ENCODE measurements at places on chromosomes 12 and 14. TPM values are rescaled to one million over a fixed set of nuclear protein-coding genes. Genes with fewer than 3 reads are reported as not detected.

DNA sequence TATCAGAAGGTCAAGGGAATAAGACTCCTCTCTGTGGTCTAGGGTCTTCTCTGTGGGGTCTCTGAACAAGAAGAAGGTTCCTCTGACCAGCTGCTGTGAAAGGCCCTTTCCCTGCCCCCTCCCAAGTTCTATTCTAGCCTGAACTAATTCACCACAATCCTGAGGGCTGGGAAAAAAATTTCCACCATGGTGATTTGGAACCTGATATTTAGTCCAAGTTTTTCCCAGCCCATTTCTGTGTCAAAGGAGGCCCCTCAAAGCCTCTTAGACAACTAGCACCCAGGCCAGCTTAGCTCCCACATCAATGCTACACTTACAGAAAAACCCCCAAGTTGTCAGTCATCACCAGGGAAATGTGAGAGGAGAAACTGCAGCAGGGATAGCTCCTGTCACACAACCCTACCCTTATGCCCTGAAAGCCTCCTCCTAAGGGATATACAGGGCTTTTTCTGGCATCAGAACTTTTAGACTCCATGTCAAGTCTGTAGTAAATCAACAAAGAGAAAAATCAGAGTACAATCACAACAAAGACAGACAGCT is 4.5 kb downstream of the FMNL3 start:
- DNase-seq, result no peak

DNA sequence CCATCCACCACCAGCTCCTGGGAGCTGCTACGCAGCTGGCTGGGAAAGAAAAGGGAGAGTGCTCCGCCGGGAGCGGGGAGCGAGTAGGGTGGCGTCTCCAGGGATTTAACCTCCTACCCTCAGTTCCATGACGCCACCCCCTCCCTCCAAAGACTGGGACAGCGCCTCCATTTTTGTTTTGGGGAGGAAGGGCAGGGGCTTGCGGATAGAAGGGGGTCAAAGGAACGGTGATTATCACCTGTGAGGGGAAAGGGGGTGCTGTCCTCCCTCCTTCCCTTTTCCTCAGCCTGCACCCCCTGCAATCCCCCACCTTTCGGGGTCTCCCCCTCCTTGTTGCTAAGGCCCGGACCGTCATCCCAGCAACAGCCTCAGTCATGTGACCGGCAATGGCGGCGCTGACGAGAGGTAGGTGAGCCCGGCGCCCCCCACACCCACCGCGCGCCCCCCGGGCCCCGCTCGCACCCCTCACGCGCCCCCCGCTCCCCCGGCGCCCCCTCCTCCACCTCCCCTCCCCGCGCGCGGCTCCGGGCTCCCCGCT is at the start of gene DTX3:
Gene DTX3, plus strand, starts transcription at position 371 of the 538 bp plus-strand sequence. CDS start 1,694 bp downstream, outside the sequence.
- no peak for DNase-seq

DNA sequence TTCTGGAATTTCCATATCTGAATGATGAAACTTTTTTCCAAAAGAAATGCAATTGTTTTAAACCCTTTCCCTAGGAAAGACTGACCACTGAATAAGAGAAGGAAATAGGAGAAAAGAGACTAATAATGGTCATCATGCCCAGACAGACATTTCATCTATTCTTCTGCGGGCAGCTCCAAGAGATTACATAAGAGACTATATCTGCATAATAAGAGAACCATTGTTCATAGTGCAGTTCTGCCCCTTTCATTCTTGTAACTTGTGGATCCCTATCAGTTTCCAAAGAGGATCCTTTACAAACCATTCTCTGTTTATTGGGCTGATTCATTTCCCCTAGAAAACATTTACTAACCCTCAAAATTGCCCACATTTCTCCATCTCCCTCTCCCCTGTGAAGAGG is 197.8 kb downstream of the FSCB start:
- DNase-seq, result no peak

DNA sequence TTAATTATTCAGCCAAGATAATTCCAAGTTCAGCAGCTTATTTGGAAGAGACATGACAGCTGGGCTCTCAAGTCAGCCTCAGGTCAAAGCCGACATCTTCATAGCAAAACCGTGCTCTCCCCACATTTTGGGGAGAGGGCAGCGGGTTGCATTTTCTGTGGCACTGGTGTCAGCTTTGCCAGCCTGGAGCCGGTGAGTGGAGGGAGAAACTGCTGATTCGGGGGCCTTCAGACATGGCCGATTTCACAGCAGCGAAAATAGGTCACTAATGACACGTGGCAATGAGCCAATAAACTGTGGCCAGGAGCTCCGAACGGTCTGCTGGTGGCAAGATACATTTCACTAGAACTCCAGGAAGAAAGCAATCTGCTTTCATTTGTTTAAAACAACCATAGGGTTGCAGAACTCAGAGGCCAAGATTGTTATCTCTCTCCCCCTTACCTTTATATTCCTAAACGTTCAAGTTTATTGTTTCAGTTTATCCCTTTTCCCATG is 173.2 kb downstream of the CAND1 start:
- DNase-seq, result peak; percentile 41

DNA sequence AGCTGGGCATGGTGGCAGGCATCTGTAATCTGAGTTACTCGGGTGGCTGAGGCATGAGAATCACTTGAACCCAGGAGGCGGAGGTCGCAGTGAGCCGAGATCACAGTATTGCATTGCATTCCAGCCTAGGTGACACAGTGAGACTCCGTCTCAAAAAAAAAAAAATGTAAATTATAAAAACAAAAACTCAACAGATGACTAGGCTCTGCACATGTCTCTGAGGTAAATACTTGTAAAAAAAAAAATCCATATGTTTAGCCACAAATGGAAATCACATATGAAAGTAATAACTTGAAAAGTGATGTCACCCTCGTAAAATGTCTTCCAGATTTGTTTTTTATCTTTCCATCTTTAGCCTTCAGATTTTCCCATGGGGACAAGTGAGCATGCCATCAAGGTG is 85.0 kb downstream of the KICS2 start:
- DNase-seq, result no peak

- DNase-seq, result no peak
Measured at GRCh38 chr12:75994069-75994740, 37.4 kb downstream of the PHLDA1 start.

Gene RNASE11
- total RNA-seq, result not detected

GRCh38 chr12:126432780-126433179 is 1367.5 kb downstream of the AACS start:
- no peak for DNase-seq

Gene C14orf132
- total RNA-seq, result 8.1 TPM

- no peak for DNase-seq
Measured at GRCh38 chr14:104315625-104316024, 177.2 kb downstream of the KIF26A start.

DNA sequence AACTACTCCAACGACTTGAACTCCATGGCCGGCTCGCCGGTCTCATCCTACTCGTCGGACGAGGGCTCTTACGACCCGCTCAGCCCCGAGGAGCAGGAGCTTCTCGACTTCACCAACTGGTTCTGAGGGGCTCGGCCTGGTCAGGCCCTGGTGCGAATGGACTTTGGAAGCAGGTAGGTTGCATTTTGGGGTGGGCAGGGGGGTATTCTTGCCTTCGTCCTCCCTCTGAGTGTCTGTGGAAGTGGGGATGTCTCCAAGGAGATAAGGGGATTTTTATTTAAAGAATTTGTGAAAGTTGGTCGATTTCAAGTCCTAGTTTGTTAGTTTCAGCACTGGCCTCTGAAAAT is 1.3 kb downstream of the ASCL1 start:
- no peak for DNase-seq

GRCh38 chr12:27335364-27336281 is 3.0 kb downstream of the BMAL2 start:
- no peak for DNase-seq

Gene ASCL1
- not detected for total RNA-seq

Gene PRH2
- 1.0 TPM for total RNA-seq

Gene KIF26A
- under 0.01 TPM for total RNA-seq

DNA sequence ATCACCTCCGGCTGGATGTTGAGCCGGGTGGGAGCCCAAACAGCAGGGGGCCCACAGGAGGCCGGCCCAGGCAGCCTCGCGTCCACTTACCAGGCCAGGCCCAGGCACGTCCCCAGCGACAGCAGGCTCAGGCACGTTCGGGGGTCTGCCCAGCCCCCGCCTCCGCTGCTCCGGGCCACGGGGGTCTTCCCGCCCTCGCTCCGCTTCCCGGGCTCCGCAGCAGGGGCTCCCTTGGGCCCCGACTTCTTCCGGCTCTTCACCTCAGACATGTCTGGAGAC is 216 bp downstream of the IKBIP start:
- DNase-seq, result no peak

Gene ADAM21
- 1.3 TPM for total RNA-seq

Gene MYF6
- 29.3 TPM for total RNA-seq

- peak; percentile 67 for DNase-seq
Measured at GRCh38 chr12:75661908-75662307, 150.5 kb upstream of the KRR1 start.

- DNase-seq, result no peak
Measured at GRCh38 chr12:72276181-72276805, 4.1 kb downstream of the TRHDE start.

DNA sequence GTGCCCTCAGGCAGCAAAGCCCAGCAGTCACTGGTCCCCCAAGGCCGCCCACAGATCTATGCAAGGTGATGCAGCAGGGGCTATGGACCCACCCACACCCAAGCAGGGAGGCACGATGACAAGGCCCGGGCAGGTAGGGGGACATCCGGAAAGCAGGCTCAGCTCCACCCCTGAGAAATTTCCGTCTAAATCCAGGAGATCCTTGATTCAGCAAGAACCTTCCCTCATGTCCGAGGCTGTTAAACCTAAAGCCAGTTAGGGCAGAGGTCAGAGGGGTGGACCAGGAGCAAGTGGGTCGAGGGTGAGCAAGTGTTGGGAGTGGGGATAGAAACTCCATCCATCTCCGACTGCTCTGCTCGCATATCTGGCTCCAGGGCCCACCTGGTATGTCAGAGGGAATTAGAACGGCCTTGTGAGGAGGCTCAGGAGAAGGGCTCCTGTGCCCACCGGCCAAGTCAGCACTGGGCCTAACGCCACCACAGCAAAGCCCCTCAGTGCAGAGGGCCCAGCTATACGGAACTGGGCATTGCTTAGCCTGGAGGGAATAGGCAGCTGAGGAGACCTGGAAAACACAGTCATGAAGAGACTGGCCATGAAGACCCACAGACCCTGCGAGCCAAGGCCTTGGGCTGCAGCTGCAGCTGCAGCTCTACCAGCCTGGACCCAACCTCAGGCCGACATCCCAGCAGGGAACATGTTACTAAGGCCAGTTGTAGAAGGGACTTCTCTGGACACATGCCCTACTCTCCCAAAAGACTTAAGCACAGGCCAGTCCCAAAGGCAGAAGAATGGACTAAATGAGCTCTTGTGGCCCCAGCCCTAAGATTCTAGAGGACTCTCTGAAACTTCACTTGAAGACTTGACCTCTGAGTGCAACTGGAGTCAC is 34.3 kb downstream of the DAD1 start:
- no peak for DNase-seq

DNA sequence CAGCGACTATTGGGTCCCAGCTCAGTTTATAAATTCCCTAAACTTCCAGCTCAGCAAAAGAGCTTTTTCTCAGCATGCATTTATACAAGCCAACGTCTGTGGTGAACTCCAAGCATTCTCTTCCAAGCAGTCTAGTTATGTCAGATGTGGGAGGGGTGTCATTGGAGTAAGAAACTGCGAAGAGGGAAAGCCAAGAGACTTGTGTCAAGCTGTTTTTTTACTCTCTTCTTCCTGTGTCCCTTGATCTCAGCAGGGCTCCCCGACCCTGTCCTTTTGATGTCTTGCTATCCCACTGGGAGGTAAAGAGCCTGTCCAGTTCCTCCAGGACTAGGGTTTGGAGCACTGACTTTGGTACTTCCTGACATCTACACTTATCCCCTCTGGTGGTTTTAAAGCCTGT is 69.0 kb downstream of the PPM1H start:
- no peak for DNase-seq

DNA sequence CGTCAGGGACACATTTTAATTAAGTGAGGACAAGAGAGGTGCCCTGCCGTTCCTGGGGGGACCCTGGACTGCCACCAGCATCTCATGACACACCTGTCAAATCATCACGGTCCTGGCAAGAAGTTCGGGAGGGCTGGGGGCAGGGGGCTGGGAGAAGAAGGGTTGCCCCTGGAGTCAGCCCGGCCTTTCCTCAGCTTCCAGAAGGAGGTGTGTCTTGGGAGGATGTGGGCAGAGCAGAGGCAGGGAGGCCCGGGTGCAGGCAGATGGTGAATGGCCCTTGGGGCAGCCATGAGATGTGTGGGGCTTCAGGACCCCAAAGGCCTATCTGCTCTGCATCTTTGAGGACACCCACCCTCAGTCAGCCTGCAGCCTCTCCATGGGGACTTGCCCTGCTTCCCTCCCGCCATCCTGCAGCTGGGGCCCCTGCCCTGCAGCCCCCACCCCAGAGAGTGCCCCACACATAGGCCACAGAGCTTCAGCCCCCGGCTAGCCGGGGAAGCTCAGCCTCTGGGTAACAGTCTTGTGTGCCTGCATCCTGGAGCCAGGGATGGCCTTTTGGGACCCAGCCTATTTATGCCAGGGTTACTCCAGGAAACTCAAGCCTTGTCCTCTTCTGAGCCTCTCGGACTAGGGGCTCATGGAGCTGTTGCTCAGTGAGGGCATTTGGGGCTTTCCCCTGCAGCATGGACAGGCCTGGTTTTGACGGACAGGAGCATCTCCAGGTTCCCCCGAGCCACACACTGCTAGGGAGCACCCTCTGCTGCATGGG is 178.5 kb downstream of the KIF26A start:
- DNase-seq, result no peak

Gene CD4
- 0.92 TPM for total RNA-seq

GRCh38 chr14:97149775-97150174 is 352.6 kb downstream of the VRK1 start:
- no peak for DNase-seq

DNA sequence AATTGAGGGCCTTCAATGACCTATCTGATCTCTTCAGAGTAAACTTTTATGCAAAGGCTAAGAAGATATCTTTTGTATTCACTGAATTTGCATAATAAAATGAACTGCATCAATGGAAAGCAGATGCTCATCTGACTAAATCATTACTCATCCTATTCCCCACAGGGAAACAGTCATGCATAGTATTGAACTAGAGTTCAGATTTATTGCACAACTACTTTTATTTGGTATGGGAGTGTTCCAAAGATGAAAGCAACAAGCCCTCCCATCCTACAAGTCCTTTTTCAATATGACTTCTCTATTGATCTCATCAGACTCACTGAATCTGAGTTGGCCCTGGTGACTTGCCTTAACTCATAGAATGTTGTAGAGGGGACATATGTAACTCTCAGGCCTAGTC is 159.8 kb downstream of the KITLG start:
- DNase-seq, result peak; percentile 96

DNA sequence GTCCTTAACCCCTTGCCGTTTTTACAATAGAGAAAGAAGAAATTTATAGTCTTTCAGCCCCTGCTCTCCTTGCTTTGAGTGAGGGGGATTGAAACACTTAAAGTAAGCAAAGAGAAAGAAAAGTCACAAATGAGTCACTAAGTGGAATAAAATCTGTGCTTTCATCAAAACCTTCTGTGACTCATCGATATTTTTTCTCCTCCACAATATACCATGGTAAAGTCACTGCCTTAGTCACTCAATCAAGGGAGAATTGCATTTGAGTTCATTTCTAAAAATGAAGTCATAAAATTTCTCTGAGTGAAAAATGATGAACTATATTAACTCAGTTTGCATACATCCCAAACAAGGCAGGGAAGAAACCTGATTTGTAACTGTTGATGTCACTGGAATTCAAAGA is 470.3 kb downstream of the FOXG1 start:
- peak; percentile 92 for DNase-seq
